Smooth muscle cell of the pulmonary artery (primary cell): ENCODE measurements at places on chromosomes 3 and 15. TPM values are rescaled to one million over a fixed set of nuclear protein-coding genes. Genes with fewer than 3 reads are reported as not detected.

The SLC9C1 gene
- total RNA-seq = 0.20 and 0.43 TPM in 2 replicates

The TMEM158 gene
- 17.7 and 112 TPM in 2 replicates for total RNA-seq

The GOLGA6L4 gene
- 0.85 and 1.1 TPM in 2 replicates for total RNA-seq

The GOLGA8J gene
- total RNA-seq = not detected in 2 replicates

The ALDH1A3 gene
- total RNA-seq = 7.4 and 31.0 TPM in 2 replicates

The TRIM71 gene
- total RNA-seq = not detected in 2 replicates

The LRRC31 gene
- not detected in 2 replicates for total RNA-seq

The DUSP7 gene
- total RNA-seq = 11.1 and 17.5 TPM in 2 replicates

The ROBO2 gene
- 0.43 and 1.4 TPM in 2 replicates for total RNA-seq

The LRRC34 gene
- total RNA-seq = 1.3 and 1.8 TPM in 2 replicates

The ANKRD28 gene
- total RNA-seq = 85.4 and 167 TPM in 2 replicates

The CLSTN2 gene
- total RNA-seq = 0.33 and 1.6 TPM in 2 replicates

The ARL14 gene
- 0.07 TPM in 1 of 2 replicates, not detected in the other for total RNA-seq

The DPH6 gene
- total RNA-seq = 7.6 and 11.9 TPM in 2 replicates

The HCLS1 gene
- total RNA-seq = 0.76 and 2.2 TPM in 2 replicates

The SERPINI2 gene
- total RNA-seq = not detected in 2 replicates

The OXSM gene
- 9.8 and 10.0 TPM in 2 replicates for total RNA-seq

The TTLL13 gene
- total RNA-seq = 0.07 TPM in 1 of 2 replicates, not detected in the other

The CPNE9 gene
- not detected in 2 replicates for total RNA-seq

The ALDH1A2 gene
- 0.86 and 3.8 TPM in 2 replicates for total RNA-seq

The GNB4 gene
- total RNA-seq = 66.5 and 91.0 TPM in 2 replicates

The LRRC15 gene
- 3.8 and 4.2 TPM in 2 replicates for total RNA-seq

The FOXL2NB gene
- total RNA-seq = 0.03 TPM in 1 of 2 replicates, not detected in the other
